ENCODE measurements at places on chromosomes 7 and 10.

GRCh38 chr7:157700231-157701005 lies 363.6 kb downstream of the DNAJB6 start:
- DNase-seq: no peak

- DNase-seq: no peak
Measured at GRCh38 chr10:15045380-15045779, 1.6 kb downstream of the OLAH start.

DNA sequence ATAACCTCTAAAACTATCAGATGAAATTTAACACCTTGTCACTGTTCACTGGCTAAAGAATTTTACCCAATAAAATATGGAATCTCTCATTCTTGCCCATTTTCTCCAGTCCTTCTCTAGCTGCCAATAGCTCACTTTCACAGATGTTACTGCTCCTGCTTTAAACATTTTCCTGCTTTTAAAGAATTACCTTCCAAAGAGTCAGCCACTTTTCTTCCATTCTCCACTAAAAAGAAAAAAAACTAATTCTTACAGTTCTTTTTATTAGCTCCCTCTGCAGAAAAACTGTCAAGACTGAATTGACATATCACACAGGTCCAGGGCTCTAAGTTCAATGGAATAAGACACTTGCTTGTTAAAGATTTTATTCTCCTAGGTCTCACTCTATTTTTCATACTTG lies 114.8 kb downstream of the SFMBT2 start:
- no peak for DNase-seq

DNA sequence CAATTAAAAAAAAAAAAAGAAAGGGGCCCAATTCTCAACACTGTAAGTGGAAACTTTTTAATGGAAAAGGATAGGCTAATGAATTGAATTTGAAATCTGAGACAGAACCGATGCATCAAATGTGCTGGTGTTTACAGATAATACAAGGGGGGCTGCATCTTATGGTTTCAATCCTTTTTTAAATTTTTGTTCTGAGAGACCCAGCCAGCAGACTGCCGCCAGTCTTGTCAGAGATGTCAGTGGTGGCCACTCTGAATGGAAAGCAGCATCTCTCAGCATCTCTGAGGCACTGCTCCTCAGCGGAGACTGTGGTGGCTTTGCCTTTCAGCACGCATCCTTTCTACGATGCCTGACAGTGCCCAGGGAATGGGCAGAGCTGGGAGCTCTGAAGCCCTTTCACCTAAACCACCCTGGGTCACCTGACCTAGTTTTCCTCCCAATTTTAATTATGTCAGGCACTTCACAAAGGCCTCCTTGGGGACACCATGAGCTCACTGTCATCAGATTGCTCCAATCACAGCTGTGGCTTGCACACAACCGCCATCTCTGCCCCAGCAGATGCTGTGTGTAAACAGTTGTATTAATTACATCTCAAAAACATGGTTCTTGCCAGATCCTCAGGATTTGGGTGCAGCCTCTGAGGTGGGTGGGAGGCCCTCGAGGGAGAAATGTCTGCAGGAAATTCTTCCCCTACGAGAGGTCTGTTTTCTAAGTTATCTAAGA lies 81.2 kb downstream of the EGFR start:
- DNase-seq: no peak

- no peak for DNase-seq
Measured at GRCh38 chr10:124739119-124739921, 4.9 kb downstream of the FAM53B start.

DNA sequence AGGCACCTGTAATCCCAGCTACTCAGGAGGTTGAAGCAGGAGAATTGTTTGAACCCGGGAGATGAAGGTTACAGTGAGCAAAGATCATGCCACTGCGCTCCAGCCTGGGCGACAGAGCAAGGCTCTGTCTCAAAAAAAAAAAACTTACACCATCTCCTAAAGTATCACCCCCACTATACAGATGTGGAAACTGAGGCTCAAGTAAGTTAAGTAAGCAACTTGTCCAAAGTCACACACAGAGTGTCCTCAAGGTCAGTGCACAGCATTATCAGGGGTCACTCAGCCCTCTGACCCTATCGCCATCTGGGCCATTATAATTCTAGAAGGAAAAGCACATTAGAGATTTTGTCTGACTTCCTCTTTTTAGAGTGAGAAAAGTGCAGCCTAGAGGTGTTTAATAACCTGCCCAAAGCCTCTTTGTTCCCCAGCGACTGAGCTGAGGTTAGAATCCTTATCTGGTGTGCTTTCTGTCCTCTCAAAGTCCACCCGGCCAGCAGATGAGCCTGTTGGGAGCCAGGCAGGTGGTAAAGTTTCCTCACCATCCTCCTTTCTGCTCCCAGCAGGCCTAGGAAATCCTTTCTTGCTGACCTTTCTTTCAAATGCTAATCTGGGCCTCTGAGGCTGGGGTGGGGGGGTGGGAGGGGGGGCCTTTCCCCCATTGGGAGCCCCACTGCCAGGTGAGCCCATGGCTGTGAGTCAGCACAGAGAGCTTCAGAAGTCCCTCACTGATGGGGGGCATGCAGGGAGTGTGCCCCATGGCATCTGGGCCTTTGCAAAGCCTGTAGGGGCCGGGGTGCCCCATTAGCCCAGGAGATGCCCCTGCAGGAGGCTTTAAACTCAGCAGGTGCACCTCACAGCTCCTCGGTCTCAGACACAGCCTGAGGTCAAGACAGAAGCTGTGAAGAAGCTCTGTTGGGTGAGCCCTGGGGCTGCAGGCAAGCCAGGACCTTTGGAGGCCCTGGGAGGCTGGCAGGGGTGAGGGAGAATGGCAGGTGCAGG lies 12.0 kb upstream of the KCNMA1 start:
- DNase-seq: no peak

Data from stimulated activated CD8-positive, alpha-beta memory T cell treated with anti-CD3 and anti-CD28 coated beads, Interleukin-7, amount 100 ng/mL, for 24 hours (primary cell).